ENCODE measurements at places on chromosomes 3 and 15.
A peak's percentile ranks its signal among the peaks of the same experiment; 100 is the strongest.

DNA sequence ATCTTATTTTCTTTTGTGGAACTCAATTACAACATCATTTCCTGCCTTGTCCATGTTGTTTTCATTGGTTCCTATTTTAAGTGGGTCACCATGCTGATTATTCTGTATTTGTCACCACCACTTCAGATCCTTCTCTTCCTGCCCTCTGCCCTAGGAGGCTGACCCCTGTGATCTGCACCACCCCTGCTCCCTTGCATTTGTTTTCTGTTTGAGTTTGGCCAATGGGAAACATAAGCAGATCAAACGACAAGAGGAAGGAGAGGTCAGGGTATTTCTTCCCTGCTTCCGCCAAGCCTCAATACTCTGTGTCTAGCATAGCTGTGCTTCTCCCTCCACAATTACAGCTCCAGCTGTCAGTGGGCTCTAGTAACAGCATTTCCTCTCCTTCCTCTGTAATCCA is 71.6 kb downstream of the IMPG2 start:
- DNase-seq = no peak

DNA sequence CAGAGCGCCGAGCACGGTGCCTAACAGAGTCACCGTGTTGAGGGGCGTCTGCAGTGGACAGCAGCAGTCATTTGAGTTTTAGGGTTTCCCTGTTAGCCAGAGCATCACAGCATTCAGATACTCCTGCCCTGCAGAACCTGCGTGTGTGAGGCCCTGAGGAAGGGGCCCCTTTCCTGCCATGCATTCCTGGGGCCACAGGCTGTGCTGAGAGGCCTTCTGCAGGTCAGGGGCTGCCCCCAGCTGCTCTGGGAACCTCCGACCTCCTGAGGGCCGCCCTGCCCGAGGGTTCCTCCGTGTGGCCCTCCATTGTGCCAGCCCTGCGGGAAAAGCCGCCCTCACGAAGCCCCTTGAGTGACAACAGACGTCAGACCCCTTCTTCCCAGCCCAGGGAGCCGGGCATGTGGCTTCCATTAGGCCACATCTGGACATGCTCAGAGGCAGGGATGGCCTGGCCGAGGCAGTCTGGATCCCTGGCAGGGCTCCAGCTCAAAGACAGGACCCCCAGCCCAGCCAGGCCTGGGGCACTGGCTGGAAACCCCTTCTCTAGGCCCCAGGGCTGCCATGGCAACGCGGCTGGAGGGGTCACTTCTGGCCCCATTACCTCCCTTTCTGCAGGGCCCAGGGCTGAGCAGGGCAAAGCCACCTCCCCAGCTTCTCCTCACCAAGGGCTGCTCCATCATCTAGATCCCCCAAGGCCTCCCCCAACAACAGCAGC is 25.3 kb downstream of the FBLN2 start:
- DNase-seq = no peak

DNA sequence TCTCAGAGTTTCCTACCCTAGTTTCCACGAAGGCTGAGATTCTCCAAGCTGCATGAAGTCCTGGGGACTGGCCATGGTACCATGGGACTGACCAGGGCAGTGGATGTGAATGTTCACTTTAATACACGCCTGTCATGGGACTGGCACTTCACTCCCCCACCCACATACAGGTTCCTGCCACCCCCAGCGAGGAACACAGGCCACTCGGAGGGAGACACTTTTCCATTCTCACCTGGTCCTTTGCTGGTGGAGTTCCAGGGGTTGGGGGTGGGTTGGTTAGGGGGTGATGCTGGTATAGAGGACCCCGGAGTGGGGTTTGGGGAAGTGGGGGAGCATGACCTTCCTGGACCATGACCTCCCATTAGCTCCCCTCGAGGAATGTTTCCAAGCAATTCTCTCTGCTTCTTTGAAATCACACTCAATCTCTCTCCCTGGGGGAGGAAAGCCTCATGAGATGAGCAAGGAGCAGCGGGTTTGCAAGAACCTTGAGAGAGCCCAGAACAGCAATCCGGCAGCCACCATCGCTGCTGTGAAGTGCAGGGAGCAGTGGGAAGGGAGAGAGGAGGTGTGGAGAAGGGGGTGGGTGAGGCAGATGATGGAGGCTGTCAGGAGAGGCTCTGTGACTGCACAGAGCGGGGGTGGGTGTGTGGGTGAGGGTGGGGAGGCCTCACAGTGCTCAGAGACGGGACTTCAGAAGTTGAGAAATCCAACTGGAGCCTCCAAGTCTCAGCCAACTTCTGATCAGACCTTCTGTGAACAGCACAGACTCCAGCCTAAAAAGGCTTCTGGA is 69.7 kb downstream of the ADCY5 start:
- DNase-seq = peak; percentile 35

DNA sequence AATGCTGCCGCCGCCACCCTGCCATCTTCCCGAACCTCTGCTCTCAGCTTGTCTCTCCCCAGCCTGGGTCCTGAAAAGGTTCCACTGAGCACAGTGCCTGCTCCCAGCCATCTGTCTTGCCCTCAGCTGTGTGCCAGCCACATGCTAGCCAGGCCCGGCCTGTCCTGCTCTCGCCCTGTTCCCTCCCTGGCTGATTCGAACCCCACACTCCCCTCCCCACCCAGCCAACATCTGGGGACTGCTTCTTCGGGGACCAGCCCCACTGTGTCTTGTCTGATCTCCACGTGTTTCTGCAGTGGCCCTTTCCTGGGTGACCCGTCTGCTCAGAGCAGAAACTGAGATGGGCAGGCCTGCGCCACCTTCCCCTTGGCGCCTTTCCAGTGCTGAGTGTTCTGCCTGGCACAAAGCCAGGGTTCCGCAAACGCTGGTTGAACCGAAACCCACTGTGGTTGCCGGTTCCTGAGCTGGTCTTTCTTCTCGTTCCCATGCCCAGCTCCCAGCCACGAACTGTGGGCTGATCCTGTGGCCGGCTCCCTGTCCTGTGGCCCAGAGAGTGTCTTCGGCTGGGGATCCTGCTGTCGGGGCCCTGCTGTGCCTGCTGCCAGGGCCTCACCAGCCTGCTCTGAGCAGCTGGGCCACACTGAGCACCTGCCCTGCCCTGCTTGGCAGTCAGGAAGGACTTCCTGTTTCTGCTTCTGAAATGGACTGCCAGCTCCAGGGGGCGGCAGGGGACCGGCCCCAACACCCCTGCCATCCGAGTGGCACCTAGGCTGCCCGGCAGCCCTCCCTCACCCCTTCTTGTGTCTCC is 62.7 kb upstream of the KLF13 start:
- DNase-seq = peak; percentile 83

- no peak for DNase-seq
Measured at GRCh38 chr3:188262913-188263683, 109.1 kb downstream of the LPP start.

GRCh38 chr3:46061108-46061720 is 33.9 kb upstream of the XCR1 start:
- DNase-seq = no peak

- no peak for DNase-seq
Measured at GRCh38 chr15:80619680-80620079, 75.4 kb upstream of the ABHD17C start.

DNA sequence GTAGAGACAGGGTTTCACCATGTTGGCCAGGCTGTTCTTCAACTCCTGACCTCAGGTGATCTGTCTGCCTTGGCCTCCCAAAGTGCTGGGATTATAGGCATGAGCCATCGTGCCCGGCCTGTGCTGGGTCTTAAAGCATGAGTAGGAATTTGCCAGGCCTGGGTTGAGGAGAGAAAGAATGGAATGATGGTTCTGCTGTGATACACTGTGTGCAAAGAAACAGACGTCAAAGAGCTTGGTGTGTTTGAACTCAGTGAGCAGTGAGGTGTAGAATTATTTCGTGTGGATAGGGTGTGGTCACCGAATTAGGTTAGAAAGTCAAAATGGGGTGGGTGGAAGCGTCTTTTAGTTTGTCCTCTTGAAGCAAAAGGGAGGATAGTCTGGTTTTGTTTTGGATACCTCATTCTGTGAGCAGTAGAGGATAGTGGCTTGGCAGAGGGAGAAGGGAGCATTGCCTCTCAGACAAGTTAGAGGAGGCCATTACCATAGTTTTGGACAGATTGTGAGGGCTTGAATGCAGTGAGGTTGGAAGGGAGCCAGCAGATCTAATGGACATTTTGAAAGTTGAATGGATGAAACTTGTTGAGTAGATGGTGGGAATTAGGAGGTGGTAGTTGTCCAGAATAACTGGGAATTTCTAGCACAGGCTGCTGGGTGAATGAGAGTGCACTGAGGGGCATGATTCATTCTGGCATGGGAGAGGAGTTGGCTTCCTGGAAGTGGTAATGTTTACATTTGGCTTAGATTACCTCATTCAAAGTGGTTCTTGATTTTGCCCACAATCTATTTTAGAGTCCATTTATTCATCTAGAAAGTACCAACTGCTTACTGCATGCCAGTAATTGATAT is 27.2 kb downstream of the AKAP13 start:
- no peak for DNase-seq

DNA sequence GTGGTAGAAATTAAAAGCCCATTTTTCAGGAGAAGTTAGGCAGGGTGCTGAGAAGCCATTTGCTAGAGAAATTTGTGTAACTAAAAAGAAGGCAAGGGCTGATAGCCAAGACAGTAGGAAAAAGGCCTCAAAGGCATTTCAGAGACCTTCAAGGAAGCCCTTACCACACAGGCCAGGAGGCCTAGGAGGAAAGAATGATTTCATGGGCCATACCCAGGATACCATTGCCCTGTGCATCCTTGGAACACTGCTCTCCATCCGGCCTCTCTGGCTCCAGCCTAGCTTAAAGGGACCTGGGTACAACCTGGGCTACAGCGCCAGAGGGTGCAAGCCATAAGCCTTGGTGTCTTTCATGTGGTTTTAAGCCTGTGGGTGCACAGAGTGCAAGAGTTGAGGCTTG is 193.6 kb upstream of the GRM7 start:
- no peak for DNase-seq

DNA sequence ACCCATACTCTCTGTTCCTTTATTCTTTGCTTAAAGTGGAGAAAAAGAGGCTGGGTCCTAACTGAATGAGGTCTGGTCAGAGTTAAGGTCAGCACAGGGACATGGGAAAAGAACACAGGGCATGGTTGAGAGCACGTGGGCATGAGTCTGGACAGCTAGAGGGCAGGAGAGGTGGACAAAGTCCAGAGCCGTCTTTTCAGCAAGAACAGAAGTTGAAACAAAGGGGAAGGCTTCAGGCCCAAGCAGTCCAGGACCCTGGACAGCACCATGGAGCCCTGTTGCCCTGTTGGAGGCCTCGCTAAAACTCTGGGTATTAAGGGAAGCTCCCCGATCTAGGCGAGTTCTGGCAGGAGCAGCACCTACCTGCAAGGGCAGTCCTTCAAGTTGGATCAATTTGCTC is 50.7 kb downstream of the XYLB start:
- DNase-seq = no peak

GRCh38 chr3:14494973-14495300 is 45.2 kb downstream of the GRIP2 start:
- DNase-seq = no peak

DNA sequence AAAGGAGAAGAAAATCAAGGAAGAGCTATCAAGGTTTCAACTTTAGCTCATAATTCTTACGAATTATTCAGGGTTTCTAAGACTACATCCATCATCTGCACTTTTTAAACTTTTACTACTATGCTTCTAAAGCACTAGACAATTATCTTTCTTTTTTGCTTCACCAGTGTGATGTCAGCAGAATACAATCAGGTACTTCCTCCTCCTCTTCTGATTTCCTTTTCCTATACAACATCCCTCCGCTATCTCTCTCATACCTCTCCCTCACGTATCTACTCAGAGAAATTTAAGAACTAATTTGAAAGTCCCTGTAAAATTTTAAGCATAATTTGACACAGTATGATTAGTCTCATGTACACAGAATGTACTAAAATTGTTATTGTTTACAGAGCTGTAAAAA is 47.3 kb upstream of the USP50 start:
- no peak for DNase-seq

GRCh38 chr15:60083318-60083717 is 79.2 kb downstream of the FOXB1 start:
- no peak for DNase-seq

- DNase-seq = no peak
Measured at GRCh38 chr15:28892789-28893610, 7.2 kb downstream of the APBA2 start.

- no peak for DNase-seq
Measured at GRCh38 chr15:69451951-69452691, 497 bp upstream of the RPLP1 start.

GRCh38 chr3:190014940-190015339 is 105.8 kb downstream of the P3H2 start:
- DNase-seq = no peak

GRCh38 chr3:20104167-20104661 is 64.0 kb downstream of the KAT2B start:
- DNase-seq = no peak

- DNase-seq = no peak
Measured at GRCh38 chr15:82129761-82130160, 83.9 kb upstream of the MEX3B start.

GRCh38 chr15:68183616-68184315 is 21.4 kb downstream of the CALML4 start:
- DNase-seq = no peak

DNA sequence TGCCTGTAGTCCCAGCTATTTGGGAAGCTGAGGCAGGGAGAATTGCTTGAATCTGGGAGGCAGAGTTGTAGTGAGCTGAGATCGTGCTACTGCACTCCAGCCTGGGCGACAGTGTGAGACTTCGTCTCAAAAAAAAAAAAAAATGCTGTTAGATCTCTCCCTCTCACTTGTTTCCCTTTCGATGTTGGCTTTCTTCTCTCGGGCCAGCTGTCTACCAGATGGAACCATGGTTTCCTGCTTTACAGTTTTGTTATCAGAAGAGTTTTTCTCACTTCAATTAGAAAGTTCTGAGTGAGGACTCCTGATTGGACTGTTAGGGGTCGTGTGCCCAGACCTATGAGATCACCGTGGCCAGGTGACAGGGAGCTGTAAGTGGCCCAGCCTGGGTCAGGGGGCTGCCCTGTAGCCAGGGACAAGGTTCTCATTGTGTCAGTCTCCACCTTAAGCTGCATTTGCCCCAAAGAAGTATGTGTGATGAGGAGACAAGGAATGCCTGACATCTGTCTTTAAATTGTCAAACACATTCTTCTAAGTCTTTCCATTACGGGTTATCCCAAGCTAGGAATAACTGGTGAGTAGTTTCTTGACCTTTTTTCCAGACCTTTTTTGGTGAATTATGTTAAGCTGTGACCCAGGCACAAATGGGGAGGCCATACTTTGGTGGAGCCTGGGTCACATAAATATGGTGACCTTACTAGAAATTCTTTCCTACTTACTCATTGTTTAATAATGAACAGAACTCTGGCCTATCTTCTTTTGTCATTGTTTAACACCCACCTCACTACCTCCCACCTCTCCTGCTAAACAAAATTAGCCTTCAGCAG is 25.2 kb downstream of the SNAPC5 start:
- no peak for DNase-seq

- DNase-seq = no peak
Measured at GRCh38 chr3:127427156-127427555, 139.3 kb upstream of the PRR20G start.

GRCh38 chr3:46186471-46187340 is 21.4 kb downstream of the CCR1 start:
- DNase-seq = no peak

GRCh38 chr3:183255348-183255730 is 2.3 kb downstream of the B3GNT5 start:
- DNase-seq = no peak

DNA sequence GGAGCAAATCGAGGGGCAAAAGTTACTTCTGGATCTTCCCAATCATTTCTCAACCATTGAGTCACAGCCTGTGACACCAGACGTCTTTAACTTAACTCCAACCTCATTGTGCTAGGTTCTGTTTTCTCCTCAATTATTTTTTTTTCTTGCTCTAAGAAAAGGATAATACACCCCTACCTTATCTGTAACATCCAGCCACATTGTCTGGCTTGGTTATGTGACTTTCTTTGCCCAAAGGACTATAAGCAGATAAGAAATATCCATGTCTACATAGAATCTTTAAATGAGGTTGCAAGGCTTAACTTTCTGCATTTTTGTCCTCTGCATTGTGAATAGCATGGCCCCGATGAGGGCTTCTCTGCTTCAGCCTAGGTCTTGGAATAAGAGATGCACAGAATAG is 782.4 kb upstream of the CFAP20DC start:
- no peak for DNase-seq
